Ammon's horn (tissue), 1 donor: ENCODE measurements at places on chromosomes 6 and 20.

- DNase-seq, result peak; percentile 57
These were observed 3.5 kb downstream of the NDUFAF5 start for GRCh38 chr20:13788167-13788834.

- no peak for DNase-seq
These were observed 12.6 kb upstream of the CST1 start for GRCh38 chr20:23763345-23763744.

DNA sequence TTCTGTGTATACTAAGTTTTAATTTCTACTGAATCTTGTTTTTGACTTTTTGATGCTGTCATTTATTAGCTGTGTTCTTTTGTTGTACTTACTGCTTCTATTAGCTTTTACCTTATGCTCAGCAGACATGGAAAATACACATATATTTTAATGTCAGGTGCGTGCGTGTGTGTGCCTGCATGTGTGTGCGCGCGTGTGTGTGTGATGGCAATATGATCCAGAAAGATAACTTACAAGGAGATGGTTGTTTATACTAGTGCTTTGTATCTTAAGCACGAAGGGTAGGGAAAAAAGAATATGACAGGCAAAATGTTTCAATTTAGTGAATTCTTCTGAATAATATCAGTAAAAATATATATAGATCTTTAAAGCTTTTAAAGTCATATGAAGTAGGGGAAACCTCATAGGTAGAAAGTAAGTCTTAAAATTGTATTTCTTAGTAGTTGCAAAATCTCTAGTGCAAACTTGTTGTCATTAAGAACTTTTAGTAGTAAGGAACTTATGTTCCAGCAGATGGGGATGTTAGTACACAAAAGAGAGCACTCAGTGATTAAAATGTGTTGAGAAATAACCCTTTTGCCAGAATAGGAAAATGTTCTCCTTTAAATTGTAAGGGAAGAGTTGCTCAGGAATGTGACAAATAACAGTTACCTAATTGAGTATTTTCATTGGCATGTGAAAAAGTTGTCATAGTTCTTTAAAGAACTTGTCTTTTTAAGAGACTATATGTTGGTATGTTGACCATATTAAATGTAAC is 13.2 kb downstream of the QKI start:
- no peak for DNase-seq

DNA sequence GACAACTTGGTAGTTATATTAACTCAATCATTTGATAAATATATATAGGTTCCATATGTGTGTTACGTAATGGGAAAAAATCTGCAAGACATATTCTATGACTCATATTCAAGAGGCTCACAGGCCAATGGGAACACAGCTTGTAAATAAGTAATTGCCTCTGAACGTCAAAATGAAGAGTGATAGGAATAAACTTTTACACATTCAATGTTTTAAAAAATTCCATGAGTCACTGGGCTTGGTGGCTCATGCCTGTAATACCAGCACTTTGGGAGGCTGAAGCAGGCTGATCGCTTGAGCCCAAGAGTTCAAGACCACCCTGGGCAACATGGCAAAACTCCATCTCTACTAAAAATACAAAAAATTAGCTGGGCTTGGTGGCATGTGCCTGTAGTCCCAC is 209.4 kb upstream of the MCHR2 start:
- no peak for DNase-seq

GRCh38 chr20:15375836-15376235 is 1038.4 kb upstream of the FLRT3 start:
- no peak for DNase-seq

DNA sequence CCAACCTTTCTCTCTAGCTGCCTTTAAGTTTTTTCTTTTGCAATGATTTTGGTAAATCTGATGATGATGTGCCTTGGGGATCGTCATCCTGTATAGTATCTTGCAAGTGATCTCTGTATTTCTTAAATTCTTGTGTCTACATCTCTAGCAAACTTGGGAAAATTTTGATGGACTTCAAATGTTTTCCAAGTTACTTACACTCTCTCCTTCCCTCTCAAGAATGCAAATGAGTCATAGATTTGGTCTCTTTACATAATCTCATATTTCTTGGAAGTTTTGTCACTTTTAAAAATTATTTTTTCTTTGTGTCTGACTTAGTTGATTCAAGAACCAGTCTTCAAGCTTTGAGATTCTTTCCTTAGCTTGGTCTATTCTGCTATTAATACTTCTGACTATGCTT is 176.4 kb downstream of the TBC1D32 start:
- no peak for DNase-seq

GRCh38 chr20:34710568-34710839 is 6.4 kb downstream of the TP53INP2 start:
- no peak for DNase-seq

- no peak for DNase-seq
These were observed 1.7 kb downstream of the PCMT1 start for GRCh38 chr6:149751239-149751638.

- DNase-seq, result no peak
These were observed 17.5 kb upstream of the TRAF3IP2 start for GRCh38 chr6:111623046-111623718.

DNA sequence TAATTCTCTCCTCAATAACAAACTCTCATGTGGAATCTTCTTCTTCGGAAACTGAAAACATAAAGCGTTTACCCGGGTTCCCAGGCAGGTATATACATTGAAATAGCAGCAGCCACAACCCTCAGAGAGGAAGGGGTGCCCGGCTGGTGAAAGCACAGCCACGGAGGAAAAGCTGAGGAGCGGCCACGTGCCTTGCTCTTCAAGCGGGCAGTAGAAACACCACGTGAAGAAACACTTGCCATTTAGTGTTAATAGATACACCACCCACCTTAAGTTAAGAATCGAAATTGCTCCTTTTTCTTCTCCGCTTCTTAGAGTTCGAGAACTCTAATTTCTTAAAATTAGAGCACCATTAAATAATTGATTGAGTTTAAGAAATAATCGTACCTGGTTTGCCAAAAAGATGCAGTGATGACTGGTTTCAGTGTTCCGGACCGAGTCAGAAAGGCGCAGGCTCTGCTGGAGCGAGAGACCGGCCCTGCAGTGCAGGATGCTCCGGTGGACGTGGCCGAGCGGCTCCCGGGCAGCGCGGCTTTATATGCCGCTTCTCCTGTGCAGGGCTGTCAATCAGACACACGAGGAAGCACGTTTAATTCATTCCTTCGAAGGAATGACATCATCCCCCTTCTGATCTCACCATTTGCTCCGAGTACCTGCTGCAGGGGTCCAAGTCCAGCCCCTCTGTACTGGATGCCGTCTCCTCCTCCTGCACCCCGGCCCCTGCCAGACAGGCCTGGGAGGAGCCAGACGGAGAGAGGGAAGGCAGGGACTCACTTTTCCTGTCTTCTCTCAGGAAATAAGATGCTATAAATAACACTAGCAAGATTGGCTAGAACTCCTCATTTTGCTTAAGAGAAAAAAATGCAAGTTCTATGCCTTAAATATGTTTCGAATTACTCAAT is at the start of gene THBS2:
TSS of gene THBS2 (minus strand) at position 510 of the 902 bp plus-strand sequence. CDS start 3,062 bp downstream, outside the sequence.
- DNase-seq, result peak; percentile 43

GRCh38 chr6:87482366-87482765 is 9.6 kb downstream of the SLC35A1 start:
- no peak for DNase-seq

- no peak for DNase-seq
These were observed 32.7 kb downstream of the OGFRL1 start for GRCh38 chr6:71321314-71321713.

DNA sequence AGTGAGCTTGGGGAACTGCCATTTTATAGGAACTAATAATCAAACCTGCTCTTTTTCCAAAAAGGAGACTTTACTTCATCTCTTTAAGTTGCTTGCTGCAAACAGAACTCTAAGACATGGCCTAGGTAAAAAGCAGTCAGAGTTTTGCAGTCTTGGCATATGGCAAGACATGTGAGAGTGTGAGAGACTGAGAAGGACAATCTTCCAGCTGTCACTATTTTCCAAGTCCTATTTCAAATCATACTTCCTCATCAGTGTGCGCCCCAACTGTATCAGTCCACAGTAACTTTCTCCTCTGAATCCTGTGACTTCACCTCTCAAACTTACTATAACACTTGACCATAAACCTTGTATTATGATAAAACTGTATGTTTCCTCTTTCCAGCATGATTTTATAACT is 10.4 kb downstream of the CALHM6 start:
- no peak for DNase-seq

DNA sequence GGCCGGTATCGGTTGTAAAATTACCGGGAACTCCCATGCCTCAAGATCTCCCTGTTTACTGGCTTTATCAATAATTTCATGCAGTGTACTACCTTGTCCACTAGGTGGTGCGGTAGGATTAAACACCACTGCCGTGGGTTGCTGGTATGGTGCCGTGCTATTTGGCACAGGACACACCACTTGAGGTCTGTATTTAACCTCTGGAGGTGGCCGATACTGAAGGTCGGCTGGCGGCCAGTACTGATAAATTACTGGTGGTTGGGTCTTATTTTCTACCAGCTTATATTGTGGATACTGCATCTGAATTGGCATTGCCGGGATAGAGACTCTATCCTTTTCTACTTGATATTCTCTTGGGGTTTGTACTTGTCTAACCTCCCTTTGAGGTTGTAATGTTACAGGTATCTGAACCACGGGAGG is 14.3 kb upstream of the PTCRA start:
- peak; percentile 93 for DNase-seq
